A673 (cell line): ENCODE measurements at places on chromosomes 1 and 21. TPM values are rescaled to one million over a fixed set of nuclear protein-coding genes. Genes with fewer than 3 reads are reported as not detected.

DNA sequence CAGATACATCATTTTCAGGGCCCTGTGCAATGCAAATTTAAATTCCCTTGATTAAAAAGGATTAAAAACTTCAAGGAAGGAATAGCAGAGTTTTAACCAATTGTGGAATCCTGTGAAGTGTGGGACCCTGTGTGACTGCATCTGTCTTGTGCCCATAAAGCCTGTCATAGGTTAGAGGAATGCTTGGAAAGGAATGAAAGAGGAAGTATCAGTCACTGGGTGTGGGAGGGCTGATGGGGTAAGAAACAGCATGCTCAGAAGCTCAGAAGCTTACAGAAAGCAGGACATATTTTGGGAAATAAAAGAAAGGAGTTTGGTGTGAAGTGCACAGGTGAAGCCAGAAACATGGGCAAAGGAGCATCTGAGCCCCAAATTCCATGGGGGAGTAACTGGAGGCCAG, 150.8 kb upstream of the ETV3 start:
- H3K27me3 ChIP-seq = peaks cover 37% of the 10 kb centered on the region
- H3K36me3 ChIP-seq = no peaks in the 10 kb centered on the region
- DNase-seq = no peak
- H3K4me3 ChIP-seq = no peak overlapping the region
- no peaks in the 10 kb centered on the region for H3K4me1 ChIP-seq
- no peak overlapping the region for H3K27ac ChIP-seq

The OR2W3 gene
- not detected in 2 replicates for total RNA-seq

GRCh38 chr1:65265651-65266351, 43.5 kb upstream of the DNAJC6 start:
- H3K27me3 ChIP-seq = peaks cover 21% of the 10 kb centered on the region
- H3K4me1 ChIP-seq = peaks cover 14% of the 10 kb centered on the region
- no peak overlapping the region for H3K27ac ChIP-seq
- H3K36me3 ChIP-seq = no peaks in the 10 kb centered on the region
- peak; percentile 79 for DNase-seq

The HNRNPU gene
- 720 and 746 TPM in 2 replicates for total RNA-seq

The PKP1 gene
- 492 and 535 TPM in 2 replicates for total RNA-seq

GRCh38 chr1:246297279-246298265, 209.5 kb downstream of the SMYD3 start:
- no peak for DNase-seq
- H3K4me1 ChIP-seq = peaks cover 23% of the 10 kb centered on the region
- no peak overlapping the region for H3K4me3 ChIP-seq
- H3K27me3 ChIP-seq = no peaks in the 10 kb centered on the region
- H3K36me3 ChIP-seq = no peaks in the 10 kb centered on the region
- H3K27ac ChIP-seq = no peak overlapping the region

- no peaks in the 10 kb centered on the region for H3K36me3 ChIP-seq
- DNase-seq = no peak
- no peak overlapping the region for H3K27ac ChIP-seq
- no peaks in the 10 kb centered on the region for H3K4me1 ChIP-seq
- H3K4me3 ChIP-seq = no peak overlapping the region
Measured at GRCh38 chr1:204670152-204670927, 15.2 kb downstream of the LRRN2 start.

The LYPD8 gene
- total RNA-seq = not detected in 2 replicates

The ERRFI1 gene
- 36.2 and 44.4 TPM in 2 replicates for total RNA-seq

DNA sequence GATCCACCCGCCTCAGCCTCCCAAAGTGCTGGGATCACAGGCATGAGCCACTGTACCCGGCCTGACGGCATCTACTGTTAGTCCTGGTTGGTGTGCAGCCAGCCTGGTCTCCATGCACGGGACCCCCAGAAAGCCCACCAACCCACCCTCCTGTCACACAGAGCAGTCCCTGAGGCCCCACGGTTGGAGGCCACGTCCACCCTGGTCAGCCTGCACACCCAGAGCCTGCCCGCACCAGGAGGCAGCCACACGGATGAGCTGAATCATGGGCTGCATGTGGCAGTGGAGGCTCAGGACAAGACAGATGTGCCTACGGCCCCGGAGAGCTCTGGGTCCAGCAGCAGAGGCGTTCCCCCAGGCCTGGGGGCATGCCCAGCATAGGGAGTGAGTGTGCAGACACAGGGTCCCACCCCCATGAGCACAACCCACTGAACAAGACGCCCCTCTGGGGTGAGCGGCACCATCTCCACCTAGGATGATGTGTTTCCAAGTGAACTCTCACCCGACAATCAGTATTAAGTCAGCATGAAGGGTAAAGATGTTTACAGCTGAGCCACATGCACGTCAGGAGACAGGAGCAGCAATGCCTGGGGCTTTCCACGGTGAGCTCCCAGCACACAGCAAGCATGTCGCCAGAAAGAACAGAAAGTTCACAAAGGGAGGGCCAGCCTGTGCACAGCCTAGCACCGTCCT, 102.1 kb downstream of the WDR4 start:
- H3K27me3 ChIP-seq = peaks cover 15% of the 10 kb centered on the region
- no peak overlapping the region for H3K4me3 ChIP-seq
- no peaks in the 10 kb centered on the region for H3K36me3 ChIP-seq
- H3K27ac ChIP-seq = no peak overlapping the region
- H3K4me1 ChIP-seq = peaks cover 8% of the 10 kb centered on the region
- no peak for DNase-seq
